Transverse colon (tissue), 4 donors: ENCODE measurements at places on chromosomes 4 and X.

DNA sequence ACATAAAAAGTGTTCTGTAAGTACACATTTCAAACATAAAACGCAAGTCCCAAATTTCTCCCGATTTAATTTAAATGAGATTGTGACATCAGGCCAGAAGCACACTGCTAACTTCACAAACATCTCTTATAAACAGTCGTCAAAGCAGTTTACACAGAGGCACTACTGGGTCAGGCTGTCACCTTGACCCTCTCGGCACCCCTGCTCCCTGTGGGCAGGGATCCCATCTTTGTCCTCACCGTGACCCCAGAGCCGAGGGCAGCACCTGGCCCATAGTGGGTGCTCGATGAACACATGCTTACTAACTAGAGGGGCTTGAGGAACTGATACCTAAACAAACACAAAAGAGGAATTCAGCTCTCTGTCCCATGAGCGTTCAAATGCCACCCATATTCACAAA lies 22.2 kb downstream of the QDPR start:
- DNase-seq = no peak

GRCh38 chrX:110966091-110966454 lies 129.9 kb upstream of the PAK3 start:
- no peak for DNase-seq

- no peak for DNase-seq
Measured at GRCh38 chr4:37590016-37590415, 96.2 kb downstream of the RELL1 start.

DNA sequence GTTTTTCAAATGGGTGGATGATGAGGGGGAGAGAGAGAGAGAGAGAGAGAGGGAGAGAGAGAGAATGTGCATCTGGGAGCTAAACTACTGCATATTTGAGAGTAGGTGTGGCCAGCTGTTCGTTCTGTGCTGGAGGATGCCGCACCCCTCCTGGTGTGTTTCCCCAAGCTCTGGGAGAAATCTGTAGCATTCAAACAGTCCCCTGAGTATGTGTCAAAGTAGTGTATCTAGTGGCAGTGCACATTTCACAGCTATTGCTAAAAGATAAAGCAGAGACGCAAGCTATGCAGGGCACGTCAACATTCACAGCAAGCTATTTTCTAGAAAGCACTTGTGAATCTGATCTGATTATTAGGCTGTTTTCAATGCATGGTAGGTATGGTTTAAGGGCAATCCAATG lies 83.5 kb upstream of the LIMCH1 start:
- no peak for DNase-seq

- DNase-seq = no peak
Measured at GRCh38 chrX:25527156-25527555, 511.4 kb upstream of the ARX start.

DNA sequence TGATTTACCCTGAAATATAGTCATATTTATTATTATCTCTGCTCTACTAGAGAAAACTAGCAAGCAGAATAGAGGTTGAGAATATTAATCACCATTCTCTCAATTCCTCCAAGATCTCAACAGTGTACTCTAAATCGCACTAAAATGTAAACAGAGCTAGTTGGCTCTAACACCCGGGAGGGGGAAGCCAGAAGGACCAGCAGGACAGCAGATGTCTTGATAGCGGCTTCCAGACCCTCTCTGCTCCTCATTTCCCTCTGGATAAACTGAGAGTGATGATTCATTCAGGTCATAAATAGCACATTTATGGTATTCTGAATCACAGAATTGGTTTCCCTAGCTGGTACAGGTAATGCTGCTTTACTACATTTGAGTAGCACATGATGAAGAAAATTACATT lies 82.5 kb downstream of the TBC1D9 start:
- DNase-seq = no peak

GRCh38 chrX:154399527-154400368 lies 1.6 kb downstream of the RPL10 start:
- no peak for DNase-seq

- no peak for DNase-seq
Measured at GRCh38 chrX:41353985-41354384, 20.0 kb downstream of the DDX3X start.

GRCh38 chrX:3143043-3143799 lies 102.0 kb downstream of the ARSF start:
- no peak for DNase-seq

GRCh38 chrX:10327651-10328050 lies 170.9 kb downstream of the CLCN4 start:
- DNase-seq = no peak
